ENCODE measurements at places on chromosomes 11 and 22.

DNA sequence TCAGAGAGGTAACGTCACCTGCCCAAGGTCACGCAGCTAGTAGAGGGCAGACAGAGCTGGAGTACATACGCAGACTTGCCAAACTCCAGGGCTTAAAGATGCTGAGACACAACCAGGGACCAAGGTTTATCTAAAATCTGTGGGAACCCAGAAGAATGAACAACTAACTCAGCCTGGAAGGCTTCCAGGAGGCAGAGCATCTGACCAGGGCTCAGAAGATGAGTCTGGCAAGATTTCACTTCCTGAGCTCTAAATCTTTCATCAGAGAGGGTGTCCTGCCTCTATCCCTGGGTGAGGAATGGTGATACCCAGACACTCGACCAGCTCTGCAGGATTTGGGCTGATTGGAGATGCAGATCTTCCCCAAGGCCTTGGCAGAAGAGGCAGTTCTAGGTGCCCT lies 9.1 kb downstream of the GAL3ST1 start:
- DNase-seq, result peak; percentile 21

- DNase-seq, result peak; percentile 78
These were observed 6.5 kb downstream of the PIM3 start for GRCh38 chr22:49966774-49967705.

- DNase-seq, result no peak
These were observed 81.6 kb downstream of the TEAD1 start for GRCh38 chr11:12755510-12756453.

GRCh38 chr22:19940536-19941364 lies 822 bp upstream of the COMT start:
- DNase-seq, result peak; percentile 9

- no peak for DNase-seq
These were observed 534 bp downstream of the RBFOX2 start for GRCh38 chr22:36027935-36028645.

DNA sequence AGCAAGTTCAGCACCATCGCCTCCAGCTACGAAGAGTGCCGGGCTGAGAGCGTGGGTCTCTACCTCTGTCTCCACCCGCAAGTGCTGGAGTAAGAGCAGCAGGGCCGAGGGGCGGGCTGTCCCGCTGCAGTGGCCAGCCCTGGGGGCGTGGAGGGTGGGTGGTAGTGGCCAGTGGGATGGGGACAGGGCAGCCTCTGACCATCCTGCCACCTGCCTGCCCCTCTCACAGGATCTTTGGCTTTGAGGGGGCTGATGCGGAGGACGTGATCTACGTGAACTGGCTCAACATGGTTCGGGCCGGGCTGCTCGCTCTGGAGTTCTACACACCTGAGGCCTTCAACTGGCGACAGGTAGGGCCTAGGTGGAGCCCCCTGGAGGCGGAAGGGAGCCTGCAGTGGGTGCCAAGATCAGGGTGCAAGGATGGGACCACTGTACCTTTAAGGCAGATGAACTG lies 15.0 kb upstream of the BBS1 start:
- no peak for DNase-seq
